ENCODE measurements at places on chromosomes 4 and X.

GRCh38 chrX:99091459-99091858 lies 1318.6 kb downstream of the PCDH19 start:
- no peak for DNase-seq

- DNase-seq: no peak
These were observed 38.5 kb upstream of the SMIM10L2A start for GRCh38 chrX:135383249-135383648.

DNA sequence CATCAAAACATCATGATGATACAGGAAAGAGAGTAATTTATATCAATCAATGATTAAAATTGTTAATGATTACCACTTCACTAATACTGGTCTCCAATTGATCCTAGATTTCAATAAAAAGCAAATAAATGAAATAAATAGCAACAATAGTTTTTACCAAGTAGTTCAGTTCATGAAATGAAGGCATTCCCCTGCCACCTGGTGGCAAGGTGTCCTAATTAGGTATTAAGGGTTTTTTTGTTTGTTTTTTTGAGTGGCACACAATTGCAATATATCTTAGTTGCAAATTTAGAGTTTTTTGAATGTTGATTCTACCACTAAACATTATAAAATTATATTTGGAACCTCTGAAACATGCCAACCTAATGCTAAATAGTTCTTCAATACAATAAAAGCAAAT lies 157.4 kb upstream of the PDE5A start:
- DNase-seq: no peak

DNA sequence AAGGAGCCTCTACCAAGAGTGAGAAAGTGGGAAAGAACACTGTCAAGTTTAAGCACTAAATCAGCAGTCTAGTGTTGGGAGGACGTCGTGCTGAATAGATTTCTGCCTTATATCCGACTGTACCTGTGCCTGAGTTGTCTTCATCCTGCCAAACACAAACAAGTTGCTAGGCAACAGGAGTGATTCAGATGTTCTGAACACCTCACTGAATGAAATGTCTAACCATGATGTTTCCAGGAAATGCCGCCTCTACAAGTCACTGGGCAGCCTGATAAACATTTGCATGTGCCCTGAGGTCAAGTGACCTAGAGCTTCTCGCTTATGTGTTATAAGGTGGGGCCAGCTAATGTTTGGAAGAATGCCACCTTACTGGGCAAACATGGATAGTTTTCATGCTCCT lies 37.9 kb downstream of the SGMS2 start:
- DNase-seq: no peak

DNA sequence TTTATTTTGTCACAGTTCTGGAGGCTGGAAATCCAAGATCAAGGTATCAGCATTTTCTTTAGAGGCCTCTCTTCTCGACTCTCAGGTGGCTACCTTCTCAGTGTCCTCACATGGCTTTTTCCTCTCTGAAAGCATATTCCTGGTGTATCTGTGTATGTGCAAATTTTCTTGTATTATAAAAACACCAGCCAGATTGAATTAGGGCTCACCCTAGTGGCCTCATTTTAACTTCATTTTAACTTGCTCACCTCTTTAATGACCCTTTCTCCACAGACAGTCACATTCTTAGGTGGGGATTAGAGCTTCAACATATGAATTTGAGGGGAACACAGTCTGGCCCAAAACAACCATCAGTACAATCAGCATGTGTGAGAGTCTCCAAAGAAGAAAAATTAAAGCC lies 542.4 kb upstream of the FAM241A start:
- no peak for DNase-seq

DNA sequence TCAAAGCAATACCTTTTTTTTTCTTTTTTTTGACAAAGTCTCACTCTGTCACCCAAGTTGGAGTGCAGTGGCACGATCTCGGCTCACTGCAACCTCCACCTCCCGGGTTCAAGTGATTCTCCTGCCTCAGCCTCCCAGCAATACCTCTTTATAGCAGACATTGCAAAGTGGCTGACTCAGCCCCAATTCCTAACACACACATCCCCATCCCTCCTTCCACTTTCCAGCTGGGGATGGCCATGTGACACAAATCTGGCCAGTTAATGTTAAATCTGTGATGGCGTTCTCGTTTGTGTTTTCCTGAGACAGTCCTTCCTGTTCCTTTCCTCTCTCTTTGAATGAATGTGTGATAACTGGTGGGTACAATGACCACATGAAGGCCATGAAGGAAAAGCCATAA lies 276.2 kb upstream of the KLF3 start:
- DNase-seq: no peak

- DNase-seq: no peak
These were observed 405.4 kb downstream of the ANKRD50 start for GRCh38 chr4:124307143-124307542.

- no peak for DNase-seq
These were observed 235.6 kb upstream of the JADE1 start for GRCh38 chr4:128573781-128574508.

GRCh38 chr4:9832640-9833039 lies 51.2 kb downstream of the DRD5 start:
- no peak for DNase-seq

GRCh38 chr4:52951016-52951415 lies 88.9 kb downstream of the RASL11B start:
- no peak for DNase-seq

DNA sequence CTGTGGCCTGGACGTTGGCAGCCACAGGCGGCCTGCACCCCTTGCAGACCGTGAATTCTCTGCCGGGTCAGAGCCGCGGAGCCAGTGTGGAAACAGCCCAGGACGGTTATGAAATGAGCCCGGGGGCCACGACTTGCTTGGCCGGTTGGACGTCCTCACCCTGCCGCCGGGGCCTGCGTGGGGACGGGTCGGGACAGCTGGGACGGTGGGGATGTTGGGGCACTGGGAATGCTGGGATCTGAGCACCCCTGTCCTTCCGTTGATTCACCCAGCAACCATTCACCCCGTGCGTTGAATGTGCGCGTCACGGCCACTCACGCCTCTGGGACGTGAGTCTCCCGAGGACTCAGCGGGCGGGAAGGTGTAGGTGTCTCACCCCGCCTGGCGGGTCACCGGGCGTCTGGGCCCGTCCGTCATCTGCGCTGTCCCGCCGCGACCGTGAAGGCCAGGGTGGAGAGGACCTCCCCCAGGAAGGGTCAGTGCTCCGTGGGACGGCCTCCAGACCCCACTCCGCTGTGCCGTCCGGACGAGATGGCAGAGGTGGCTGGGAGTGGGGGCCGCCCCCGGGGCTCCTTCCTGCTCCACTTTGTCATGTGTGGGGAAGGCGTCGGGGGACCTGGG lies 4.5 kb upstream of the PLCXD1 start:
- DNase-seq: no peak

- DNase-seq: no peak
These were observed 715.0 kb downstream of the FAM133A start for GRCh38 chrX:94389044-94389443.

- DNase-seq: no peak
These were observed 595.9 kb downstream of the CENPC start for GRCh38 chr4:66949419-66949818.

- DNase-seq: no peak
These were observed 34.8 kb downstream of the UBE2K start for GRCh38 chr4:39732728-39733127.

DNA sequence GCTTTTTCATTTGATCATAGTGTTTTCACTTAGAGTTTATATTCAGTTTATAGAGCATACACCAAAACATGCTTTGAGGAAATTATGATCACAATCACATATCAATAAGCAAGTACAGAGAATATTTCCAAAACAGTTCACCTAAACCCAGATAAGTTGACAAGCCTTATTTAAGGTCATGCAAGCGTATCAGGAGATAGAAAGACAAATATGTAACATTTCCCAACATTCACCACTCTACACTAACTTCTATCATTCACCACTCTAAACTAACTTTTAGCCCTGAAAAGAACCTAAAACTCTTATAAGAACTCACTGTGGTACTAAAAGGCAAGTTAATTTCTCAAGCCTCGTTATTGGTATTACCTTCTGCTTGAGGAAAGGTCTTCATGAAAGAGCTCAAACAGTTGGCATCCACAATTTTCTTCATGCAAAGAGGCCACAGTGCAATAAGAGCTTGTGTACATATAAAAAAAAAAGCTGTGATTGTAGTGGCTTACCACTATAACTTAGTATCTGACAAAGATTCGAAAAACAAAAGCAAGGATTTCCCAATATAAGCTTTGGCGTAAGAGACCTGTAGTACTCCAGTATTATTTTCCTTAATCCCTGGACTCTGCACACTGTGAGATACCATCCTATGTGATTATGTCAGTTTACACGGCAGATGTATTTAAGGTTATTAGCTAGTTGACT lies 903.3 kb downstream of the STIM2 start:
- DNase-seq: no peak

DNA sequence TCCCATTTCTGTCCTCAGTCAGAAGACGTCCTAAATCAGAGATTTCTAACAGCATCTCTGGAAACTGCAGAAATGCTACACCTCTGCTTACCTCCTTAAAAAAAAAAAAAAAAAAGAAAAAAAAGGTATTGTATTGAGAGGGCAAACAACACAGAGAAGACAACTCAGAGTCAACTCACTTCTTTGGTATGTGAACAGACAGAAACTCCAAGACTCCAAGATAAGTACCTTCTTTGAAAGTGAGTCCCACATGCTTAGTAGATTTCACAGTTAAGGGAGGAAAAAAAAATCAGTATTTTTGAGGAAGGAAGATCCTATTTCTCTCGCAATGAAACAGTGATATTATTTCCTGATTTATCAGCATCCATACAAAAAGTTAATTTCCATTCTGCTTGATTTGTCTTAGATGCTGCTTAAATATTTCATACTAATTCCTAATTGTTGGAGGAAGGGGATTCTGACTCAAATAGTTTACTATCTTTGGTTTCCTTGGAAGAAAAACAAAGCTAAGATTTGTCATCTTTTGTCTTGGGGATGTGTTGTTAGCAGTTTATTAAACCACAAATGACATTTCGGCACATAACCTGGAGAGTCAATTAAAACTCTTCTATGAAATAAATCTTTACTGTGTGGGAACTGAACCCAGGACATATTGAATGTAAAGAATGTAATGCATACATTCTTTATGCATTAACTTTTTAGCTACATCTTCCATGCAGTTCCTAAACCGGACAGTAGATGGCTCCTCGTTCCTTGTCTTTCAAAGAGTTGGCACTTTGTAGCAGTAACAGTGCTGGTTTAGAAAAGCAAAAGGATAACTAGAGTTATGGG lies 4.7 kb downstream of the RASGEF1B start:
- peak; percentile 49 for DNase-seq

DNA sequence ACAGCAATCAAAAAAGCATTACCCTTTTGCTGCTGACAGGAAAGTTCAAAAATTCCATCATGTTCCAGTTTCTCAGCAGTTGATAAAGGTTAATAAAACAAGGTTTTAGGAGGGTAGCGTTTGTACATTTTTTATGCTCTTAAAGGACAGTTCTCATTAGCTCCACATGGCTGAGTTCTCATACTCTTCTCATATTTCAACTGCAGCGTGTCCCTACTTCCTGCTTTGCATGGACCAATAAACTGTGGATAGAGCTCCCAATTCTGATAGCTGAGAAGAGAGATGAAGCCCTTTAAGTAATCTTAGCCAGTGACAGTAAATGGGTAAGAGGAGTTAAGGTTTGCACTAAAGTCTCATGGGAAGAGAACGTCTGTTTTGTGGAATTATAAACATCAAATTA lies 53.5 kb downstream of the SPANXA2 start:
- DNase-seq: no peak

DNA sequence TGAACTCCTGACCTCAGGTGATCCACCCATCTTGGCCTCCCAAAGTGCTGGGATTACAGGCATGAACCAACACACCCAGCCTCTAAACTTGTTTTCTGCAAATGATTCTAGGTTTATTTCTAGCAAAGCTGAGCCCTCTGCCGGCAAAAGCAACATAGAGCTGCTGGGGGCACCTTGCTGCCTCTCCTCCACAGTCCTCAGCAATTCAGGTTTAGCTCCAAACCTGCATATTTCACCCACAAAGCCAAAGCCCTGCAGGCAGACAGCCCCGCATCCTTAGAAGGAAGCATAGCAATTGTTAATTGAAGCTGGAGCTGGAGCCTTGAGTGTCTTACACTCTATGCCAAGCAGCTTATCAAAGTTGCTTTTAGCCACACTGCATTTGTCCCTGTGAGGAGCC lies 24.9 kb upstream of the OCIAD2 start:
- no peak for DNase-seq

- no peak for DNase-seq
These were observed 11.4 kb upstream of the MCUB start for GRCh38 chr4:109548655-109549054.

DNA sequence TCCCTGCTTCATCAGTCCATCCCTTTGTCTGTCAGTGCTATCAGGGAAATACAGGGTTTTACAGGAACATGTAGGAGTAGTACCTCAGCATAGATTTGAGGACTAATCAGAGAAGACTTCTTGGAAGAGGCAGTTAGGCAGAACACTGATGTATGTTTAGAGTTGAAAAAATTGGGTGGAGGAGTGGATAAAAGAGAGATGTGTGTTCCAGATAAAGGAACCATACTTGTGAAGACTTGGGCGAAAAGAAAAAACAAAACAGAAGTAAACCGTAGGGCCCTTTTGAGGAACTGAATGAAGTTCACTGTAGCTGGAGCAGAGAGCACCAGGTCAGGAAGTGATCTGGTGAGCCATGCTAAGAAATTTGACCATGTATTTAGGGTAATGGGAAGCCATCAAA lies 32.3 kb downstream of the AFF1 start:
- DNase-seq: no peak

GRCh38 chr4:663046-663437 lies 11.0 kb downstream of the ATP5ME start:
- DNase-seq: no peak

- DNase-seq: no peak
These were observed 10.8 kb upstream of the HADH start for GRCh38 chr4:107978716-107979451.

DNA sequence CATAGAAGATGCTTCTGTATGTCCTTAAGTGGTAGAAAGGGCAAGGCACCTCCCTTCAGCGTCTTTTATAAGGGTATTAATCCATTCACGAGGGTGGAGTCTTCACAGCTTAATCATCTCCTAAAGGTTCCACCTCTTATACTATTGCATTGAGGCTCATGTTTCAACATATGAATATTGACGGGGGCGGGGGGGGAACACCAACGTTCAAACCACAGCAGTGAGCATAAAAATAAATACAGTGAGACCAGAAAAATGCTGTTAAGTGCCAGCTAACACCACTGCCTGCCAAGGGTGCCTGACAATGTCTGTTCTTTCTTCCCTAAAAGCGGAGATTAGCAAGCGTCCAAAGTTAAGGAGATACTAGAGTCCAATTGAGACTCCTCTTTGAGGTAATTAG lies 323.3 kb downstream of the STK32B start:
- no peak for DNase-seq
